ENCODE measurements at places on chromosomes 6 and 20.
A peak's percentile ranks its signal among the peaks of the same experiment; 100 is the strongest.

DNA sequence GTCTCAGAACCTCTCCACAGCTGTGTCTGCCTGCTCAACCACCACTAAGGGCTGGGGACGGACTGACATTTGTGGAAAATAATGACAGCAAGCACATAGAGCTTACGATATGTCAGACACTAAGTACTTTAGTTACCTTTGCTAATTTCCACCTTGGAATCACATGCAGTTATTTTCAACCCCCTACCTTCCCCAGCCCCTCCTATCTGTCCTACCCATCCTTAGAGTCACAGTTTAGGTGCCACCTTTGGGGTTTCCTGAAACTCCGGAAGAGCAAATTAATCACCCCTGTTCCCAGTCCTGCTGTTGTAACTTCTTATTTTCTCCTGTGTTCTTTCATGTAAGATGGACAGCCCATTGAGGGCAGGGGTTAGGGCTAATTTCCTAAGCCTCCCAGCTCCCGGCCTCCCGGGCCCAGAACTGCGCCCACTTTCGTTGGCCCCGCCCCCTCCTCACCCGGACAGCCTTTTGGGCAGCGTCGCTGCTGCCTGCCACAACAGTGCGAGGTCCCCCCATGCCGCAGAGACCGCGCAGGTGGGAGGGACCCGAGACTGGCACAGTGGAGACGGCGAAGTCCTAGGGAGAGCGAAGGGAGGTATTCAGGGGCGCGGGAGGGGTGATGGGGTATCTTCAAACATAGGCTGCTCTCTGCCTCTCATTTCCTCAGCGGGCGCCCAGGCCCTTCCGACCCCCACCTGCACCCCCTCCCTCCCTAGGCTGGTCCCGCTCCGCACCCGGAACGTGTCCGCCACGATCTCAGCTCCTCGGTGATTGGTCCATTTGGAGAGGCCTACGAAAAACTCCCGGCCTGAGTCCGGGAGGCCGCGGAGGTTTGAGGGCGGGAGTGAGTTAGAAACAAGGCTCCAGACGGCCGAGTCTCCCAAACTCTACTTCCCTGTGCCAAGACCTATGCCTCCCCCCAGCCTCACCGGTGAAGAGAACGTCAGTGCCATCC is 1.1 kb downstream of the DDAH2 start:
- no peak overlapping the region for H3K27ac ChIP-seq
- peaks cover 28% of the 10 kb centered on the region for H3K4me1 ChIP-seq
- H3K36me3 ChIP-seq: peaks cover 29% of the 10 kb centered on the region
- no peaks in the 10 kb centered on the region for H3K27me3 ChIP-seq
- no peak for DNase-seq

GRCh38 chr6:41717392-41717736 is 18.0 kb downstream of the TFEB start:
- DNase-seq: no peak
- H3K4me3 ChIP-seq: no peak overlapping the region
- H3K27me3 ChIP-seq: no peaks in the 10 kb centered on the region
- H3K4me1 ChIP-seq: peaks cover 48% of the 10 kb centered on the region
- H3K27ac ChIP-seq: peak overlapping the region; percentile 36

DNA sequence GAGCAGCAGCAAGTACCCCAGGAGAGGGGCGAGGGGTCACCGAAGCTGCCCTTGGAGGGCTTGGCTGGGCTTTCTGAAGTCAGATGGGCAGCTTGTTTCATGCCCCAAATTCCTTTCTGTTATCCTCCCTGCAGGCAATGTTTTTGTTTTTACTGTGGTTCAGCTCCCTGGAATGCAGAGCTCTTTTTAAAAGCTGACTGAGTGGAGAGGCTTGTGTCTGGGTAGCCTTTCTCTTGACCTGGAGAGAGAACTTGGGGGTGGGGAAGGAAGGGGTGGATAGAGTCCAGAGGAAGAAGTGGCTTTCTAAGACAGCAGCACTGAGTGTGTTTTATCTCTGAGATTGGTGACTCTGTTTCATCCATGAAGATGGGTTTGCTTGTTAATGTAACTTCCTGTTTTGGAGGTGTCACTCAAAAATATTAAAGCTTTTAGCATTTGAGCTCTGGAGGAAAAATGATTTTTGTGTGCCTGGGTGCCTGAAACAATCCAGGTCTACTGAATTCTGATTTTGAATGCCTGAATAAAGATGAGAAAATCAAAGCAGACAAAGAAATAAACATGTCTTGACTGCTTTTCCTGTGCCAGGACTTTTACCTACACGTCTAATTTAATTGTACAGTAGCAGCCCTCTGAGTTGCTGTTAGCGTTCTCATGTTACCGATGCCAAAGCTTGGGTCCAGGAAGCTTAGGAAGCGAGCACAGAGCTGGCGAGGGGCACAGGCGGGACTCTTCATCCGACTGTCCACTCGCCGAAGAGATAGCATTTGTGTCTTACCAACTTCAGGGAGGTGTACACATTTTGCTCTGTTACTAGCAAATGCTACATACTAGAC is 78.2 kb upstream of the EEF1E1 start:
- H3K4me3 ChIP-seq: peak overlapping the region; percentile 20
- peaks cover 51% of the 10 kb centered on the region for H3K4me1 ChIP-seq
- peak overlapping the region; percentile 83 for H3K27ac ChIP-seq
- no peak for DNase-seq
- peaks cover 1% of the 10 kb centered on the region for H3K36me3 ChIP-seq

- H3K36me3 ChIP-seq: no peaks in the 10 kb centered on the region
- no peak for DNase-seq
- H3K4me1 ChIP-seq: peaks cover 30% of the 10 kb centered on the region
- H3K27ac ChIP-seq: no peak overlapping the region
- no peaks in the 10 kb centered on the region for H3K27me3 ChIP-seq
- no peak overlapping the region for H3K4me3 ChIP-seq
These were observed 189.7 kb upstream of the PMEPA1 start for GRCh38 chr20:57899554-57899953.

DNA sequence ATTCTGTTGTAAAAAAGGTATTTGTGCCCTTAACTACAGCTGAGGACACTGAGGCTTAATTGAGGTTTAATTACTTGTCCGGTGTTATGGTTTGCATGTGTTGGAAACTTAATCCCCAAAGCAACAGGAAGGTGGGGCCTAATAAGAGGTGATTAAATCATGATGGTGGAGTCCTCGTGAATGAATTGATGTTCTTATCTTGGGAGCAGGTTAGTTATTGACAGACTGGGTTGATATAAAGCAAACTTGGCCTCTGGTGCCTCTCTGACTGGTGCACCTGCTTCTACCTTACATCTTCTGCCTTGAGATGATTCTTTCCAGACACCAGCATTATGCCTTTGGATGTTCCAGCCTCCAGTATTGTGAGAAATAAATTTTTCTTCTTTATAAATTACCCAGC is 306.5 kb upstream of the HS3ST5 start:
- H3K36me3 ChIP-seq: no peaks in the 10 kb centered on the region
- DNase-seq: no peak
- no peak overlapping the region for H3K4me3 ChIP-seq
- H3K27me3 ChIP-seq: no peaks in the 10 kb centered on the region

- H3K27me3 ChIP-seq: peaks cover 3% of the 10 kb centered on the region
- H3K4me3 ChIP-seq: no peak overlapping the region
- H3K4me1 ChIP-seq: no peaks in the 10 kb centered on the region
- no peak overlapping the region for H3K27ac ChIP-seq
These were observed 19.8 kb downstream of the MAN1A1 start for GRCh38 chr6:119329794-119330180.

Data from chondrocyte (in vitro differentiated cells).